ENCODE measurements at places on chromosomes 12 and 14.

DNA sequence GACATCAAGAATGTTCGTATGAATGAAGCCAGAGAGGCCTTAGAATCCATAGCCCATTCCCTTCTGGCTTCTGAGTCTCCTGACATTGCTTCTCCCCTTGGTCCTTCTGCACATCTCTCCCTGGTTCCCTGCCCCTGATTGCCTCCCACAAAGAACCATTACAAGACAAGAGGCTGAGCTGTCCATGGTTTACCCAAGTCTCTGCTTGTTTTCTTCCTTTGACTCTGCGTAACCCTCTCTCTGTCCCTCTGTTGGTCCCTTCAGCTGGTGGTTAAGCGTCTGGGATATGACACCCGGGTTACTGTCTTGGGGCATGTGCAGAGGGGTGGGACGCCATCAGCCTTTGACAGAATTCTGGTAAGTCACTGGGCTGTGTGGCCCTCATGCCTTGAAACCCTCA is 15.9 kb downstream of the PFKM start:
- no peak for DNase-seq

- no peak for DNase-seq
Observed at GRCh38 chr12:21962236-21962635, 21.0 kb upstream of the ABCC9 start.

DNA sequence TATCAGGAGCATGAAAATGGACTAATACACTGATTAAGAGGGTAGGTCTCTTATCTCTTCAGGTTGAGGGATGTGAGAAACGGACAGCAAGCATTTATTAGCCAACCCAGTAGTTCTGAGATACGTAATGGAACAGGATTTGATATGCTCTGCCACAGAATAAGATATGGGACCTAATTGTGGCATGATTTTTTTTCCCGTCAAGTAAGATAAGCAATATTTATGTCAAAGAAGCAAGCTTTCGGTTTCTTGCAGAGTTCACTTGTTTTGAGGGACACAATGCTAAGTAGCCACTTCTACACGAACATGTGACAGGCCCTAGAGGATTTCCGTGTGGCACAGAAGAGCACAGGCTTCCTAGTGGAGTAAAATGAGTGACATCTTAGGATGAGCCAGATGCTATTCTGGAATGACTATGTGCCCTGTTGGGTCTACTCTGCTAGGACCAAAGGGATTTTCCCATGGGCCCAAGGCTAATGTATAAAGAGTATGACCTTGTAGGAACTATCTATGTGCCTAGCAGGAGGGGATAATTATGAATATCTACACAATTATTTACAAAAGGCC is 57.9 kb downstream of the SLC38A1 start:
- no peak for DNase-seq

GRCh38 chr12:71349950-71350349 is 89.6 kb upstream of the LGR5 start:
- DNase-seq, result no peak

DNA sequence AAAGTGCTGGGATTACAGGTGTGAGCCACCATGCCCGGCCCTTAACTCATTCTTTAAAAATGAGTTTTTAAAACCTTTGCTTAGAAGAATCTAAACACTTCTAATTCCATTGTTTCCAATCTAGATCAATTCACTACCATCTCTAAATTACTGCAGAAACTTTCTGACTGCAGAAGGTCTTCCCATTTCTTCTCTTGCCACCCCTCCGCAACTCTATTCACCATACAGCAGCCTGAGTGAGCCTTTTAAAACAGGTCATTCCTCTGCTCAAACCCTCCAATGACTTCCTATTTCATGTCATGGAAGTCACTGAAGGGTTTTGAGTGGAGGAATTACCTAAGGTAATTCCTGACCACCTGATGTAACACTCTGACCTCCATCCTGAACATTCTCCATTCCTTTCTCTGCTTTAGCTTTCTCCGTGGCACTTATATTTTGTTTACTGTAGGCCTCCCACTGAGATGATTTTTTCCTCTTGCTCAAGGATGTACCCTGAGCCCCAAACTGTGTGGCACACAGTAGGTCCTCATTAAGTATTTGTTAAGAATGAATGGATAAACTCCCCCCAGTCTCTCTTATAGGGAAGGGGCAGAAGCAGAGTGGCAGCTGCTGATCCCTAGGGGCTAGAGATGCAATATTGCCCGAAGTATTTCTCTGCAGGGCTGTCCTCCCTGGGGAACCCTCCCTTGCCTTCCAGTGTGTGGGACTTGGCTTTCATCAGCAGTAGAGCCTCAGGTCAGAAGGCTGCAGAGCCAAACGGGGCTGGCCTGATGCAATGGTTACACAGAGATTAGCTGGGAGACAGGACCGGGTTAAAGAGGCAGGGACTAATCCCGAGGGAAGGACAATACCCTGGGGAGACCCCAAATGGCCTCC is 1.2 kb downstream of the DDIT3 start:
- no peak for DNase-seq

- no peak for DNase-seq
Observed at GRCh38 chr14:76083796-76084765, 67.6 kb upstream of the GPATCH2L start.
